HFFc6 (cell line): ENCODE measurements at places on chromosomes 4 and X. TPM values are rescaled to one million over a fixed set of nuclear protein-coding genes. Genes with fewer than 3 reads are reported as not detected.

- DNase-seq = no peak
These were observed 258.5 kb upstream of the SLIT2 start for GRCh38 chr4:19993242-19993641.

- DNase-seq = no peak
These were observed 65.7 kb downstream of the CLCN5 start for GRCh38 chrX:49988143-49988542.

DNA sequence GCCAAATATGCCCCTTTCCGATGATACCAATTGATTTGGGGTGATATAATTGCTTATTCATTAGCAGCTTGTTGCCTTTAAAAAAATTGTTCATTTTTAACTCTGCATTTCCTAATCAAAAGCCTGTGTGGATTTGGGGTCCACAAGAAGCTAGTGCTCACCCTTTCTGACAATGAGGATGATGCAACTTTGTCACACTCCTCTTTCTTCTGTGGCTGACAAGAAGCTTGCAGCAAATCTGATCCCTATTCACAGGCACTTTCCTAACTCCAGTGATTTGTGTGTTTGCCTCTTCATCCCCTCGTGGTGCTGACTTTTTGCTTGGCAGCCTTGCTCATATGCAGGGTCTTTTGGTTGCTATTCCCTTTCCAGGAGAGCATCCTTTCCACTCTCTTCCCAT is 182.7 kb upstream of the LDB2 start:
- DNase-seq = no peak

DNA sequence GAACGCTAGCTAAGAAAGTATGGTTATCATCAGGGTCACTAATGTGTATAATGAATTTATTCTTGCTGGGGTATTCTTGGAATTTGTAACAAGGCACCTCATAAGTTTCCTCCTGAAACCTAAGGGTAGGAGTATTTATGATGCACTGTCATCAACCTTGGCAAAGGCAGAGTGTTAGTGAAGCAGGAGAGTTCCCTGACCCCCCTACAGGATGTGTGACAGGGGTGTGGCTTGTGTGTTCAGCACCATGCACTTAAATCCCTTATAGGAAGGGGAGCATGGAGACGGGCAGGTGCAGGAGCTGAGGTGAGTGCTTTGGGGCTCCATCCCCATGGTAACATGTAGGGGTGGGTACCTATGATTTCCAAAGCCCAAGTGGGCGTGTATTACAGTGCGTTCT is 237.7 kb downstream of the GALNTL6 start:
- no peak for DNase-seq

- DNase-seq = no peak
These were observed 944.4 kb downstream of the PDHA2 start for GRCh38 chr4:96784336-96784735.

- no peak for DNase-seq
These were observed 329.4 kb upstream of the AGA start for GRCh38 chr4:177771645-177772044.

DNA sequence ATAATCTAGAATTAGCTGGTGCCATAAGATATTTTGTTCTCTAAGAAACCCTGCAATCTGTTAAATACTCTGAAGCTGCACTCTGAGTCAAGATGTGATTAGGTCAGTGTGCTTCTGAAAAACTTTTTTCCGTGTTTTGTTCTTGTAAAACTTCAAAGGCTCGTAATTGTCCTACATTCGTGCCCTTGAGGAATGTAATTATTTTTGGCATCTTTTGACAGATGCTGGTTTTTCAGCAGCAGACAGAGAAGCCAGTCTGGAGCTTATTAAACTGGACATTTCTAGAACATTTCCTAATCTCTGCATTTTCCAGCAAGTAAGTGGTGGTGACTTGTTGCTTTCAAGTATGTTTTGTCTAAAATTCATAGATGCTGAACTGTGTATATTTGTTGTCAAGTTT is 36.8 kb upstream of the TADA2B start:
- DNase-seq = no peak

GRCh38 chr4:101103381-101104142 is 243.8 kb downstream of the PPP3CA start:
- no peak for DNase-seq

DNA sequence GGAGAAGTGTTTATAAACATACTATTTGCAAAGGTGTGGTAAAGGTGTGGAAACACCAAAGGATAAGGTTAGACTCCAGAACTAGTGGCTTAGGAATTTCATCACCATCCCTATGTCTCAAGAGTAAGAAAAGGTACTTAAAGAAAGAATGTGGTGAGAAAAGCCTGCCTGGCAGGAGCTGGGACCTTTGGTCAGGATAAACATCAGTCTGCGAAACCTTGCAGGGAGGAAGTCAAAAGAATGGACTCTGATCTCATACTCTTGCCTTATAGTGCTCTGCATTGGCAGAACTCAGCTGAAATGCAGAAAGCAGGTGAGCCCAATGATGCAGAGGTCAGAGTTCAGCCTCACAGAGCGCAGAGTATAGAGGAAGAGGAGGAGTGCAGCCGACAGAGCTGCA is 97.2 kb upstream of the NR3C2 start:
- DNase-seq = no peak

DNA sequence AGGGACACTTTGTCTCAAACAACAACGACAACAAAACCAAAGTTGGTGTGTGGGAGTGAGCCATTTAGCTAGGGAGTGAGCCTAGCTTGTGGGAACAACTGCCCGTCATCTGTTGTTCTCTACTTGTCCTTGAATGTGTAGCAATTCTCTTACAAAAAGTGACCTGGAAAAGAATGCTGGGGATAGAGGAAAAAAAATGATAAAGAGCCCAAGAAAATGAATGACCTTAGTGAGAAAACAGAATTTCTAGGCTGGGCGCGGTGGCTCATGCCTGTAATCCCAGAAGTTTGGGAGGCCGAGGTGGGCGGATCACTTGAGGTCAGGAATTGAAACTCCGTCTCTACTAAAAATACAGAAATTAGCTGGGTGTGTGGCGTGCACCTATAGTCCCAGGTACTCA is 19.6 kb downstream of the SEPTIN6 start:
- no peak for DNase-seq

DNA sequence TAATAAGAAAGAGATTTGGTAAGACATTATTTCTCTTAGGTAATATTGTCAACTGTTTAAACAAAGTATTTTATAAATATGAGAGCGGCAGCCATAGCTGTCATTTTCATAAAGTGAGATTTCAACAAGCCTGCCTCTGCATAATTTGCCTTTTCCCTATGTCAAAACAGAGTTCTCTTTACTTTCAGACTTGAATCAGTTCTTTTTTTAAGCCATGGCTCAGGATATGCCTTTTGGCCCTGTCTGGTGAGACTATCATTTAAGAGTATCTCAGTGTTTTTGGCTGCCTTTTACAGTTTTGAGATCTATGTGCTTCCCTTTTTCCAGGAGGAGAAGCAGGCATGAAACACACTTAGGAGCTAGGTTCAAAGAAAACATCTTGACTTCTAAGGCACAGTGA is 7.5 kb upstream of the GUCY1A1 start:
- no peak for DNase-seq

DNA sequence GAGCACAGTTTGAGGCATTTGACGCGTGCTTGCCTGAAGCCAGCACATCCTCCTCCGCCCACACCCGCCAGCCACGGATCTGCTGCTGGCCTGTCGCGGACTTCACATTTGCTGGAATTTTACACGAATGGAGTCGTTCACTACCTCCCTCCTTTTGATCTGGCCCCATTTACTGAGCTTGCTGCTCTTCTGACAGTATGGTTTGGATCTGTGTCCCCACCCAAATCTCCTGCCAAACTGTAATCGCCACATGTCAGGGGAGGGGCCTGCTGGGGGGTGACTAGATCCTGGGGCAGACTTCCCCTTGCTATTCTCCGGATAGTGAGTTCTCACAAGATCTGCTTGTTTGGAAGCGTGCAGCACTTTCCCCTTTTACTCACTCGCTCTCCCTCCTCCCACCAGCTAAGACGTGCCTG is 19.9 kb upstream of the CPLX1 start:
- DNase-seq = peak; percentile 3

- no peak for DNase-seq
These were observed 231.4 kb upstream of the MID1 start for GRCh38 chrX:10851809-10852208.

- DNase-seq = no peak
These were observed 162.5 kb upstream of the AFF2 start for GRCh38 chrX:148337873-148338272.

GRCh38 chrX:115531818-115532403 is 29.1 kb upstream of the PLS3 start:
- DNase-seq = no peak

The RGN gene
- total RNA-seq = 0.48 and 2.8 TPM in 2 replicates

The MAGEA2B gene
- not detected in 3 replicates for total RNA-seq

The TCEAL6 gene
- total RNA-seq = not detected in 3 replicates
